ENCODE measurements at places on chromosomes 4 and X.

GRCh38 chr4:168724686-168725411 lies 228.0 kb downstream of the PALLD start:
- no peak for DNase-seq

DNA sequence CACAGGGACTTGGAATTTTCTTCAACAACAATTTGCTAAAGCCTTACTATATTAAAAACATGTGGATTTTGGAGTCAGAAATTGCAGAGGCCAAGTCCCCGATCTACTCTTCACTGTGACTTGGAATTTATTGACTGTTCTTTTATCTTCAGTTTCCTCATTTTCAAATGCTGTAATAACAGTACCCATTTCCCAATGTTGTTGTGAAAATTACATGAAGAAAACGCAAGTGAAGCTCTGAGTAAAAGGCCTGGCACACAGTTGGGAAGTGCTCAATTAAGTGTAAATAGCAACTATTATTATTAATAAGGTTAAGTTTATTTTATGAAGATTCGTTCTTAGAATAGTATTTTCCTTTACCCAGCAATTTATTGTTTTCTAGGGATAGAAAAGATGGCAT lies 15.7 kb downstream of the STBD1 start:
- no peak for DNase-seq

DNA sequence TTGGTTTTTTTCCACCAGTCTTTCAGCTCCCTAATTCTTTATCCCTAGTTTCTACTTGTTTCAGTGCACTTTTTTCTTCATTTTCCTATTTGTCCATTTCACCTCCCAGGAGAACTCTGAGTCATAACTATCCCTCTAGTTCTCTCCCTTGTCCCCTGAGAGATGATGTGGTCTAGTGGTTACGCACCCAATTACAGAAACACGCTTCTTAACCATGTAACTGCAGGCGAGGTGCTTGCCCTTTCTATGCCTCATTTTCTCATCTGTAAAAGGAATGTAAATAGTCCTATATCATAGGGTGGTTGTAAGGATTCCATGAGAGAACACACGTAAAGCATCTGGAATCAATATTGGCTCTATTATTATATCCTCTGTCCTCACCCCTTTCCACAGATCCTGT lies 8.8 kb upstream of the GRPR start:
- no peak for DNase-seq

DNA sequence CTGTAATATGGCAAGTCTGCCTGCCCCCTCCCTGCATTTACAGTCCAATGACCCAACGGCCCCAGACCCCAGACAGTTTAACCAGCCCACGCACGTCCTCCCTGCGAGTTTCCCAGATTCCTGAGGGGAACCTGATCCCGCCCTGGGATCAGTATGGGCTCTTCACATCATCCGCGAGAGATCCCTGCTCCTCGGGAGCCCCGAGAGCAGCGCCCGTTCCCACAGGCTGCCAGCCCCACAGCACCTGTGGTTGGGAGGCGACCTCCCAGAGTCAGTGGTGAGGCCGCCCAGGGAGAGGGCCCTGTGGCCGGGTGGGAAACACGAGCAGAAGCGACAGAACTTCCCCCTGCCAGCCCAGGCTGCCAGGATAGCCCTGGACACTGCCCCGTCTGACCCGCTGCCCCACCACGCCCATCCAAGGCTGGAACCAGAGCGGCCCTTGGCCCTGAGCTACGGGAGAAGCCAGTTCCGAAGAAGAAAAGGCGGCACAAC lies 32.8 kb downstream of the TSC22D3 start:
- no peak for DNase-seq

DNA sequence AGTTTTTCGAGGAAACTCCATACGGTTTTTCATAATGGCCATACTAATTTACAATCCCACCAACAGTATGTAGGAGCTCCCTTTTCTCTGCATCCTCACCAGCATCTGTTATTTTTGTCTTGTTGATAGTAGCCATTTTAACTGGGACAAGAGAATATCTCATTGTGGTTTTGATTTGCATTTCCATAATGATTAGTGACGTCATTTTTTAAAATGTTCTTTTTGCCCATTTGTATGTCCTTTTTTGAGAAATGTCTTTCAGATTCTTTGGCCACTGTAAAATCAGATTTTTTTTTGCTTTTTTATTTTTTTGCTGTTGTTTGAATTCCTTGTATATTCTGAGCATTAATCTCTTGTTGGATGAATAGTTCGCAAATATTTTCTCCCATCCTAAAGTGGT lies 243.9 kb downstream of the TRIML1 start:
- DNase-seq = no peak

DNA sequence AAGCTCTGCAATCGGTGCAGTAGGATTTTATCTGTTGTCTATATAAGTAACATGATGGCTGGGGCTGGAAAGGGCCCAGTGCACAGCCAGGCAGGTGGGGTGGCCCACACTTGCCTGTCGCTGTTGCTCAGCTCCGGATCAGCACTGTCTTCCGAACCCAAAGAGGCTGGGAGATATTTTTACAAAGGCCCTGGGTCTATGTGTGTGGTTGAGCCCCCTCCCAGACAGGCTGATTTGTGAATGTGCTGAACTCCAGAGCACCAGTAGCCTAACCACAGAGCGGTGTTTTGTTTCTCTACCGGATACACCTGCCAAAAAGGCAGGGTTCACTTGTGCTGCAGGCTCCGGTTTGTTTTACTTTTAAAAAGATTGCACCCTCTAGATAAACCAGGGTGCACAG lies 33.5 kb upstream of the CHRNA9 start:
- DNase-seq = no peak

DNA sequence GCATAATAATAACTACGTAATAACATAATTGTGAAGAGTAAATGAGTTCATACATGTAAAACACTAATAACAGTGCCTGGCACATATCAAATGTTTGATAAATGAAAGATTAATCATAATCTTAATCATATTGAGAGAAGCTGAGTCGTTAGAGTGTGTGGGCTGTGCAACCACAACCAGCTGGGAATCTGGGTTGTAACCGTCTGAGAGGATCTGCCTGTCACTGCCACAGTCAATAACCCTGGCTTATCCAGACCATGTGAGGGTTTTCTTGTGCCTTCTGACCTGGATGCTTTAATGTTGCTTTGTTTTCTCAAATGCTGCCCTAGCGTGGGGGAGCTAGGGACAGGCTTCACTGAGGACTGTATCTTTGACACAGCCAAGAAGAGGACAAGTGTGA lies 73.9 kb downstream of the TRPC5 start:
- no peak for DNase-seq

- no peak for DNase-seq
Observed at GRCh38 chr4:153022241-153022715, 86.2 kb downstream of the FHDC1 start.

DNA sequence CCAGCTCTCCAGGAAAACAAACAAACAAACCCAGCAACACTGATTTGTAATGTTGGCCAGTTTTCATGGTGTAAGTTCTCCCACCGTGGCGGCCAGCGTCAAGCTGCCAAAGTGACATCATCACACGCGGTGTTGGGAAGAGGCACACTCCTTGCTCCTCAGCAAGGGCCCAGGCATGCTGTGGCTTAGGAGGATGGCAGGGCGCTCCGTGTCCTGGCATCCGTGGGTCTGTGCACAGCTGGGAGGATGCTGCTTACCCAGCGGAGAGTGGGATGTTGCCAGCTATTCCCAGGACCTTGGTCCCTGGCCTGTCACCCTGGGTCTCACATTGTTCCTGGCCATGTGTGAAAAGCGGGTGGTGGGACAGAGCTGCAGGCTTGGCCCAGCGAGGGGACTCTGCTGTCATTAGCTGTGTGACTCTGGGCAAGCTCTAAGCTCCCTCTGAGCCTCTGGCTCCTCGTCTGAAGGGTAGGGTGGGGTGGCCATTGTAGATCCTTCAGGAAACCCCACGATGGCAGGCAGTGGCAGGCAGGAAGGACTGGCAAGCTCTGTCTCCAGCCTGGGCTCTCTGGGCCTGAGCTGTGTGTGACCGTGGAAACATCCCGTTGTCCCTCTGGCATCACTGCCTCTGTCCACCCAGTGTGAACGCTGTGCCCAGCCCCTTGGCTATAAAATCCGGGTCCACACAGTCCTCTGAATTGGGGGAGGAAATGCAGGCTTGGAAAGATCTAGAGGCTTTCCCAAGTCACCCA lies 10.8 kb downstream of the PSAPL1 start:
- peak; percentile 74 for DNase-seq

All from lower leg skin (tissue), 4 donors.